ENCODE measurements at places on chromosomes 2 and 18. TPM values are rescaled to one million over a fixed set of nuclear protein-coding genes. Genes with fewer than 3 reads are reported as not detected.

Gene PHOSPHO2
- 11.8 TPM for total RNA-seq

Gene KHK
- 4.9 TPM for total RNA-seq

Gene CROCC2
- not detected for total RNA-seq

Gene TTC31
- total RNA-seq = 7.7 TPM

Gene HOXD9
- not detected for total RNA-seq

Gene CCNT2
- total RNA-seq = 66.0 TPM

Gene FIGN
- 1.2 TPM for total RNA-seq

Gene PDCD1
- total RNA-seq = 0.41 TPM

Gene PSMA8
- total RNA-seq = not detected

Gene EIF2B4
- total RNA-seq = 16.7 TPM

Gene C2orf66
- total RNA-seq = not detected

Gene VAMP8
- 0.82 TPM for total RNA-seq

Gene HOXD11
- total RNA-seq = not detected

Gene CNDP1
- under 0.01 TPM for total RNA-seq

Gene C2orf80
- total RNA-seq = 38.3 TPM

Gene TM4SF20
- not detected for total RNA-seq

Gene TSPYL6
- total RNA-seq = not detected

Gene ARL4C
- 41.2 TPM for total RNA-seq

Gene IL1R1
- 0.41 TPM for total RNA-seq

Gene CDH19
- total RNA-seq = under 0.01 TPM

Gene SLC19A3
- total RNA-seq = 2.0 TPM

Gene SULT1C2
- 0.41 TPM for total RNA-seq

Gene ST3GAL5
- 44.4 TPM for total RNA-seq

Gene FMNL2
- 93.8 TPM for total RNA-seq

Gene OSBPL1A
- total RNA-seq = 42.8 TPM

Gene GKN2
- not detected for total RNA-seq

Gene KCNS3
- 1.6 TPM for total RNA-seq

Gene LRATD1
- total RNA-seq = 29.8 TPM

Gene ATP6V1B1
- not detected for total RNA-seq

Gene NYAP2
- total RNA-seq = 14.3 TPM

Gene RNF152
- total RNA-seq = 106 TPM

Gene SNORC
- 2.4 TPM for total RNA-seq

Gene SCN3A
- 257 TPM for total RNA-seq

Gene MOGAT1
- total RNA-seq = not detected

Gene NAT8
- not detected for total RNA-seq

Gene ACMSD
- total RNA-seq = not detected

Gene C2orf78
- not detected for total RNA-seq

Gene IFIH1
- total RNA-seq = 2.0 TPM

Gene SCYGR4
- total RNA-seq = not detected

Gene LIMS2
- total RNA-seq = 1.2 TPM

Gene SLC30A3
- total RNA-seq = 0.82 TPM

Gene NLRC4
- total RNA-seq = 0.41 TPM

Gene SNRNP200
- total RNA-seq = 41.6 TPM

Gene RUFY4
- not detected for total RNA-seq

Gene SPC25
- 5.3 TPM for total RNA-seq

Gene CHRNA1
- total RNA-seq = not detected

Gene UGT1A5
- total RNA-seq = not detected

Gene FAM237A
- not detected for total RNA-seq

Gene NOL4
- total RNA-seq = 140 TPM

Gene IL1F10
- total RNA-seq = not detected

Gene SPP2
- not detected for total RNA-seq

Gene CCL20
- not detected for total RNA-seq

Gene PTH2R
- total RNA-seq = 3.3 TPM

Gene TMEM182
- total RNA-seq = 2.0 TPM

Data from frontal cortex (tissue), 4 donors.